ENCODE measurements at places on chromosomes 7 and 10.

- no peak for DNase-seq
Observed at GRCh38 chr7:133568544-133568943, 315.7 kb downstream of the EXOC4 start.

- no peak for DNase-seq
Observed at GRCh38 chr10:50917486-50917885, 32.1 kb upstream of the A1CF start.

GRCh38 chr10:38157270-38157685 is 63.1 kb downstream of the ZNF37A start:
- no peak for DNase-seq

GRCh38 chr7:36286226-36286625 is 103.4 kb upstream of the ANLN start:
- DNase-seq = no peak

DNA sequence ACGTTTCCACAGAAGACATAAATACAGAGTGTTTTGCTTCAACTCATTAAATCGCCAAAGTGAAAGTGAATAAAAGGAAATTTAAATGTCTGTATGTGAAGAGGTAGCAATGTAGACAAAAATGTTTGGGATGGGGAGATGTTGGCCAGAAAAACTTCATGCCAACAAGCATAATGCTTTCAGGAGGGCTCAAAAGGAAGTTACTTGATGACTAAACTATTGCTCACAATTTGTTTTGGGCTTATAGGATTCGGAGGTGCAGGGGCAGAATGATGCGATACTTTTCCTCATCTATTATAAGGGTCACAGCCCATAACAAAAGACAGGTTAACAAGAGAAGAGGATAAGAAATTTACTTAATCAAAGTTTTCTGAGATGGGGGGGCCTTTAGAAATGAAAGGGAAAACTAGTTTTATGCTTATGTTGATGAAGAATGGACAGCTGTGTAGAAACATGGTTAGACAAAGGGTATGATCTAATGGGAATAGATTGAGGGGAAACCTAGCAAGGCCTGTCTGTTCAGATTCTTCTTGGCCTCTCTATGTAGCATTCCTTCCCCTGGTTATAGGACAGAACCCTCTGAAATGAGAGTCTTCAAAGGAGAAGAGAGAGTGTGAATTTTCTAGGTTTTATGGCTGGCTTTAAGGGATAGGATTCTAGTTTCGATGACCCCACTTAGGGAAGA is 898.6 kb downstream of the LRMDA start:
- no peak for DNase-seq

DNA sequence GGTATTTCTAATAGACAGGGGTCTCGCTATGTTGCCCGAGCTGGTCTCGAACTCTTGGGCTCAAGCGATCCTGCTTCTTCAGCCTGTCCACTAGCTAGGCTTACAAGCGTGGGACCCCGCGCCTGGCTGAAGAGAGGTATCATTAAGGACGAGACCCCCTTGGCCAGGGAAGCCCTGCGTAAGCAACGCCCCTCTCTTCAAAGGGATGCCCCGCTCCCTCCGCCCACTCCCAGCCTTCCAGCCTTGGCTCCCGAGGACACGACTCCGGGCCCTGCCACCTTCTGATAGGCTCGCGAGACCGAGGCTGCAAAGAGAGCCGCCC is 220 bp upstream of the ZKSCAN5 start:
- no peak for DNase-seq

GRCh38 chr7:126529833-126530232 is 722.9 kb downstream of the GRM8 start:
- no peak for DNase-seq

DNA sequence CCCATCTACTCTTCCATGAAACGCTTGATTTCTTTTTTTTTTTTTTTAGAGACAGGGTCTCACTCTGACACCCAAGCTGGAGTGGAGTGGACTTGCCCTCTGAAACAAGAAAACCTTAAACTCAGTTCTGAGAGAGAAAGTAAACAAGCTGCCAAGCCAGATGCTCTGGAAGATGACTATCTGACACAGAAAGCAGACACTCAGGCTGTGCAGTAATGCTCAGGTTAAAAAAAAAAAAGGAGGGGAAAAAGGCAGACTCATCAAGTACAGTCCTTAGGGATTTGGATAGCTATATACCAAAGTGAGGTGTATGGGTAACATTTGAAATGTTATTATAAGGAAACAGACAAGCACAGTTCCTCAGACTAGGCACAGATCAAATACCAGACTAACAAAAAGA is 80.5 kb downstream of the IDE start:
- no peak for DNase-seq

DNA sequence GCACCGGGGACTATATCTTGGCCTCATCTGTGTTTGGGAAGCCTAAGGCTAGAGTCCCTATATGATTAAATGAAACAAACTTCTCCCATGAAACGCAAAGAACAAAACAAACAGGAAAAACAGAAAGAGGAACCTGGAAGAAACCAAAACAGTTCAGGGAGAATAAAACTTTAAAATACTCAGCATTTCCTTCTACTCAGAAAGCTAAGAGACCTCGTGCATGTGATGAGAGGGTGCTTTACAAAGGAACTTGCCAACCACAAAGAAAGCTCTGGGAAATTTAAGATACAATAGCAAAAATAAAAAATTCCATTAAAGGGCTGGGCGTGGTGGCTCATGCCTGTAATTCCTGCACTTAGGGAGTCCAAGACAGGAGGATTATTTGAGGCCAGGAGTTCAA is 6.9 kb downstream of the PILRA start:
- no peak for DNase-seq

DNA sequence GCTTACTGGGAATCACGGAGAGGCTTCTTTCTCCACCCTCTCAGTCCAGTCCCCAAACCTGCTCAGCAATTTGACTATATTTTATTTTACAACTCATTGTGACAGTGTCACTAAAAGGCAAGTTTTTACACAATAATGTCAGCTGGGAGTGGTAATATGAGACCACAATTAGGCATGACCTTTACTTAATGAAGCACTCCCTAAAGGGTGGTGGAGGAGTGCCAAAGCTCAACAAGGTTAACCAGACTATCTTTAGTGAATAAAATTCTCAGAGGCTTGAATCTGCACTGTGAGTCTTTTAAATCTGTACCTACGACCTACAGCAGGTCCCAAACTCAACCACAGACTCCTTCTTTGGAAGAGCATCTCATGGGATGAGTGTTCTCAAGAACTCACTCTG is 215.6 kb downstream of the TAX1BP1 start:
- DNase-seq = no peak

GRCh38 chr10:116241642-116242410 is 31.2 kb downstream of the GFRA1 start:
- DNase-seq = no peak

- DNase-seq = no peak
Observed at GRCh38 chr7:103996639-103997038, 7.2 kb upstream of the RELN start.

GRCh38 chr10:123800289-123800688 is 91.3 kb downstream of the CPXM2 start:
- no peak for DNase-seq

- no peak for DNase-seq
Observed at GRCh38 chr7:12111422-12112405, 99.4 kb upstream of the TMEM106B start.

- DNase-seq = no peak
Observed at GRCh38 chr7:88072715-88073055, 138.6 kb downstream of the ADAM22 start.

All from GM06990 (cell line).